HCEC 1CT (cell line): ENCODE measurements at places on chromosomes 2 and 18.

DNA sequence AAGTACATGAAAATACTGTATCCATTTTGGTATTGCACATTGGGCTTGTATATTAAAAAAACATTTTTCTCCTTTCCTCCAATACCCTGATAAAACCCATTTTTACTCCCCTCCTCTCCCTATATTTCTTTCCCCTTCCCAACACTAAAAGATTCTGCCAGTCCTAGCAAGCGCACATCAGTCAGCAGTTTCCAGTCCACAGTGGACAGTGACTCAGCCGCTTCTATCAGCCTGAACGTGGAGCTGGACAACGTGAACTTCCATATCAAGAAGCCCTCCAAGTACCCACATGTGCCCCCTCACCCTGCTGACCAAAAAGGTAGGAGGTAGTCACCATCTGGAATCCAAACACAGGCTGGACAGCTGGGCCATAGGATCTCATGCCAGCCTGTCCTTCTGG is 38.6 kb downstream of the PIKFYVE start:
- DNase-seq = no peak

DNA sequence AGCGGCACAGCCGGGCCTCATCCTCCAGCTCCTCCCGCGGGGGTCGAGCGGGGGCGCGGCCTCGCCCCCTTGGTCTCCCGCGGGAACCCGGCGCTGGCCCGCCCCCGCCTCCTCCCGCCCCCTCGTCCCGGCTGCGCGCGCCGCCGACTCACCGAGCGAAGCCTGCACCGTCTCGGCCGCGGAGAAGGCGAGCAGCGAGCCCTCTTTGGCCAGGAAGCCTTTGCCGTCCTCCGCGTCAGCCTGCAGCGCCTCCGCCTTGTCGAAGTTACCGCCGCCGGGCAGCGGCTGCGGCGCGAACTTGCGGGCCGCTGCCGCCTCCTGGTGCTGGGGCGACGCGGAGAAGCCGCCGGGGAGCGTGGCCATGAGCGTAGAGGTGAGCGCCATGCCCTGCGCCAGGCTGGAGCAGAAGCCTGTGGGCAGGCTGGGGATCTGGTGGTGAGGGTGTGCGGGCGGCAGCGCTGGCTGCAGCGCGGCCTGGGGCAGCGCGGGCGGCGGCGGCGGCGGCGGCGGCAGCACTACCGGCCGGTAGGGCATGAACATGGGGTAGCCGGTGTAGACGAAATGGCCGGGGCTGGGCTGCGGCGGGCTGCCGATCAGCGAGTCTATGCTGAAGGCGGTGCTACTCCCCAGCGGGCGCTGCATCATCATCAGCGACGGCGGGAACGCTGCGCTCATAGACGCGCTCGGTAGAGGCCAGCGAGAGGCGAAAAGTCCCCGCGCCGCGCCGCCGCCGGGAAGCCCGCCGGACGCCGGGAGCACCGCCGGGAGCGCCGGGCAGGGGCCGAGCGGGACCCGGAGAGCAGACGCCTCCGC is 683 bp downstream of the GBX2 start:
- no peak for DNase-seq

GRCh38 chr2:206471524-206472062 is 28.3 kb downstream of the ADAM23 start:
- no peak for DNase-seq

GRCh38 chr2:68813596-68813995 is 57.6 kb downstream of the BMP10 start:
- DNase-seq = no peak

- no peak for DNase-seq
These were observed 121.0 kb downstream of the ALPK2 start for GRCh38 chr18:58507880-58508279.
